ENCODE measurements at places on chromosomes 4 and X.
A peak's percentile ranks its signal among the peaks of the same experiment; 100 is the strongest.

DNA sequence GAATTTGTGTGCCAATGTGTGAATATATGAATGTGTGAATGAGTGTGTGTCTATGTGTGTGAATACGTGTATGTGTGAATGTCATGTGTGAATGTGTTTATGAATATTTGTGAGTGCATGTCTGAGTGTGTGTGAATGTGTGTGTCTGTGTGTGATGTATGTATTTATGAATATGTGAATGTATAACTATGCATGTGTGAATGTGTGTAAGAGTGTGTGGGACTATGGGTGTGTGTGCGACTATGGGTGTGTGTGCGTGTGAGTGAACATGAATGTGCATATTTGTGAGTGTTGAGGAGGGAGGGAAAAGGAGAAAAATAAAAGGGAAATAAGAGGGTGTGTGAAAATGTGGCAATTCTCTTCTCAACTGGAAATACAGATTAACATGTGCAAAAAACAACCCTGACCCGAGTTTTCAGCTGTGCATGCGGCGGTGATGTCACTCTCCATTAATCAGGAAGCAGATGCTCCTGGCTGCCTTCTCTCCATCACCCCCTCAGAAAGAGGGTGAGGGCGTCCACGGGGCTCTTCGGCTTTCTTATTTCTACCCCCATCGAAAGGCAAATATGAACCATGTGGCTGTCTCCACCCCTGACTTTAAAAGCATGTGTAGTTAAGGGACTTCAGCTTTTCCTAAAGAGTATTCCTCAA is 219.8 kb downstream of the MAML3 start:
- DNase-seq, result no peak

- no peak for DNase-seq
These were observed 833.5 kb upstream of the GALNTL6 start for GRCh38 chr4:170979736-170980135.

DNA sequence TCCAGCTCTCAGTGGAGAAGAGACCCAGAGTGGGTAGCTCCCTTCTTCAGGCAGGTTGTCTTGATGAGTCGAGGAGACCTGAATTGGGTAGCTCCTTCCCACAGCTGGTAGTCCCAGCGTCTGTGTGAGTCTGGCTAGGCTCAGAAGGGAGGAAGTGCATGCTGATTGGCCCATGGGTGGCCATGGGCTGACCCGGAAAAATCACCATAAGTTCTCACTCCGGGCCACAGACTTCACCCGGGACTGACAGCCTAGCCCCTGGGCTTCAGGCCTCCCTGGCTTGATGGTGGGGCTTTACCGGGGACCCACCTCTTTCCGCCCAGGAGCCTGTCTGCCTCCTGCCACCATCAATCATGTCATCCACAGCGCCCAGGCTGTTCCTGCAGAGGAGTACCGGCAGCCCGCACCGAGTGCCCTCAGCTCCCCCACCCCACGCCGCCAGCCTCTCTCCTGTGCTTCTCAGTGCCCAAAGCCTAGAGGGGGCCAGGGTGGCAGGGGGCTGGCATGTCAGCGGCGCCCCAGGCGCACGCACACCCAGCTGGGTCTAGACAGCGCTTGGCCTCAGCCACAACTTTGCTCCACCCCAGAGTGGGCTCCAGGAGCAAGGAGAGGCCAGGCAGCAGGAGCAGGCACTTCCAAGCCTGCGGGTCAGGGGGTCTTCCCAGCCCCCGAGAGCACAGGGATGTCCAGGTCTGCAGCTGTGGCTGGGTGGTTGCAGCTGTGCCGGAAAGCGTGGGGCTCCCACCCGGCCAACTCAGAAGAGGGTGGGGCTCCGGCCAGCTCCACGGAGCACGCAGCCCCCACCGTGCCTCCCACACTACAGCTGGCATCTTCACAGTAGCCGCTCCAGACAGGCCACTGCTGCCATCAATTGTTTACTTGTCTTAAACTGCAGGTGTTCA is 16.1 kb upstream of the SAT1 start:
- DNase-seq, result no peak

- DNase-seq, result no peak
These were observed 227.6 kb downstream of the NR3C2 start for GRCh38 chr4:148214529-148215166.

DNA sequence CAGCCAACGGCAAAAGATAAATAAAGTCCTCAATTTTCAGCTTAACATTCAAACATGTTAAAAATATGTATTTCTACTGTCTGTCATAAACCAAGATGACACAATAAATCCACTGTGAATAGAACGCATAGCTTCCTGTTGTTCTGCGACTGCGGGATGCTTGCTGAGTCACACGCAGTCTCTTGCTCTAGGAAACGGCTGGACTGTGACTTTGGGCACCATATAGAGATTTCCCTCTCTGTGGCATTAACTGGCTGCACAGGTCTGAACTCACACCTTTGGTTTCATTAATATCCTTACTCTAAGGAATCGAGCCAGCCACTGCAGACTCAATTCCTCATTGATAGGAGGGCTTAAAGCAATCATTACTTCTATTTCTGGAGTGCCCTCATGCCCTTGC is 8.4 kb downstream of the BEND4 start:
- no peak for DNase-seq

DNA sequence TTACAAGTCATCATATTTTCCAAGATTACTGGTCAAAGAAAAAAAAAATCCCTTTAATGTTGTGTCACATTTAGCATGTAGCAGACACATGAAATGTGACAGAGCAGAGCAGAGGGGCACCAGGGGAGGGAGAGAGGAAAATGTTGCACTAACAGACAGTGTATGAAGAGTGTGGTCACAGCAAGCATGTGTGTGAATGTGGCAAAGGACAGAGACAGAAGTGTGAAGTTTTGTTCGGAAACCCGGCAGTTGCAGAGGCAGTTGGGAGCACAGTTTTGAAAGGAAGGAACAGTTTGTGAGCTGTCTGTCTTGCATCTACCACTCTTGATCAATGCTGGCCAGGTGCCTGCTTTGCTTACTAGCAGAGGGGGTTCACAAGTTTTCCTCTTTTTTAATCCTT is 83.9 kb upstream of the MAP3K15 start:
- DNase-seq, result peak; percentile 63
